ENCODE measurements at places on chromosomes 3 and 15. TPM values are rescaled to one million over a fixed set of nuclear protein-coding genes. Genes with fewer than 3 reads are reported as not detected.

Gene CX3CR1
- total RNA-seq: not detected

Gene RBM6
- 60.4 TPM for total RNA-seq

Gene SLITRK3
- not detected for total RNA-seq

Gene CPLX3
- total RNA-seq: not detected

Measured in dermis blood vessel endothelial cell (primary cell).